NCI-H2107 (cell line): ENCODE measurements at places on chromosomes 13 and 19.

- no peak for DNase-seq
These were observed 568.5 kb downstream of the SLITRK6 start for GRCh38 chr13:85230691-85231093.

- no peak for DNase-seq
These were observed 139.9 kb downstream of the ZAR1L start for GRCh38 chr13:32175307-32175706.

DNA sequence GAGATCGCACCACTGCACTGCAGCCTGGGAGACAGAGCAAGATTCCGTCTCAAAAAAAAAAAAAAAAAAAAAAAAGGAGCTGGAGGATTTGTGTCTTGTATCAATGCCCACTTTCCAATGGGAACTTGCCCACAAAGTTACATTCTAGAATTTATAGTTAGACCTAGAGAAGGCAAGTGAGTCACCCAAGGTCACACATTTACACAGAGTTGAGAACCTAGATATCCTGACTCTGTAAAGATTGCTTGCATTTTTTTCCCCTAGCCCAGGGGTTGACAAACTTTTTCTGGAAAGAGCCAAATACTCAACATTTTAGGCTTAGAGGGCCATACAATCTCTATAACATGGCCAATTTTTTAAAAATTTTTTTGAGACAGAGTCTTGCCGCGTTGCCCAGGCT is 7.7 kb upstream of the BRD4 start:
- no peak for DNase-seq

DNA sequence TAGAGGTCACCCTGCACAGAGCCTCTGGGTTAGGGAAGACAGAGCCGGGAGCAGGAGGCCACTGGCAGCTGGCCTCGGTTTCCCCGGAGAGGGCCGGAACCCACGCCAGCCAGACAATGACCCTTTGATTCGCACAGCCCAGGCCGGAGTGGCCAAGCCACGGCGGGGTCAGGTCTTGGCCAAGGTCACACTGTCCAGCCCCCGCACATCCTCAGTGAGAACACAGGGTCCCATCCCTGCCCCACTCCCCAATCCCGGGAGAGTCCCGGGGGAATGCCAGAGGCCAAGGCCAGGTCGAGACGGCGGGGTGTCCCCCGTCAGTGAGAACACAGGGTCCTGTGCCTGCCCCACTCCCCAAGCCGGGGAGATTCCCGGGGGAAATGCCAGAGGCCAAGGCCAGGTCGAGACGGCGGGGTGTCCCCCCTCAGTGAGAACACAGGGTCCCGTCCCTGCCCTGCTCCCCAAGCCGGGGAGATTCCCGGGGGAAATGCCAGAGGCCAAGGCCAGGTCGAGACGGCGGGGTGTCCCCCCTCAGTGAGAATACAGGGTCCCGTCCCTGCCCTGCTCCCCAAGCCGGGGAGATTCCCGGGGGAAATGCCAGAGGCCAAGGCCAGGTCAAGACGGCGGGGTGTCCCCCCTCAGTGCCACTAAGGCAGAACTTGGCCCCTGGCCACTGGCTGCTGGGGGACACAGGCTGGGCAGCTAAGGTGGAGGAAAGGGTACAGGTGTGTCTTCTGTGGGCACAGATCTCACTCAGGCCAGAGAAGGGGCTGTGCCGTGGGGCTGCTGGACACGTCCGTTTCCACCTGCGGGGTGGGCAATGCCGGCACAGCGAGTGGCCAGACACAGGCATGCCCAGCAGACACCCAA is 1.7 kb upstream of the FSTL3 start:
- no peak for DNase-seq

- no peak for DNase-seq
These were observed 20.8 kb downstream of the ZNF283 start for GRCh38 chr19:43847884-43848283.

DNA sequence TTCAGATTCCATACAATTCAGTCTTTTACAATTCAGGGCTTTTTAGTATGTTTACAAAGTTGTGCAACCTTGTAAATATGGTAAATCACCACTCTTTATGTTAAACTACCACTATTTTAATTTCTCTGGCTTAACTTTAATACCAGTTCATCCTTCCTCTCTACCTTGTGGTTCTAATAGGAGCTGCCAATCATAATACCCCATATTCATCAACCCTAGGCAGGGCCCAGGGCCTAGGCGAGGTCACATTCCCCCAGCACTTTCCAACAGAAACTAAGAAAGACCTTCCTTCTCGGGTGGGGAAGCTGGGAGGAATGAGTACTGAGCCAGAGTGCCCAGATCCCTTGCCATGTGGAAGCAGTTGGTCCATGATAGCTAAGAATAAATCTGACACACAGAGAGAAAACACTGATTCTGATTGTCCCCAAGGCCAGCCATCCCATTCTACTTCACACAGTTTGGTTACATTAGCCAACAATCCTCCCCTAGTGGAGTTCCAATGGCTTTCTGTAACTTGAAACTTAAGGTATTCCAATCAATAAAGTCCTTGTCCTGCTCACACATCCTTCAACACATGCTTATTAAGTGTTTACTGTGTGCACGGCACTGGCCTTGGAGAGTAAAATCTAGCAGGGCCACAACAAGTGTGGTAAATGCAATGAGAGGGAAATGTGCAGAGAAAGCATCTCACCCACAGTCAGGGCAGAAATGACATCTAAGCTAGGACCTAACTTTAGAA is 76.8 kb downstream of the NUFIP1 start:
- DNase-seq, result no peak

- DNase-seq, result no peak
These were observed 350.1 kb downstream of the PCDH9 start for GRCh38 chr13:66879988-66880387.

GRCh38 chr13:36815062-36815461 is 4.0 kb upstream of the RFXAP start:
- DNase-seq, result no peak

DNA sequence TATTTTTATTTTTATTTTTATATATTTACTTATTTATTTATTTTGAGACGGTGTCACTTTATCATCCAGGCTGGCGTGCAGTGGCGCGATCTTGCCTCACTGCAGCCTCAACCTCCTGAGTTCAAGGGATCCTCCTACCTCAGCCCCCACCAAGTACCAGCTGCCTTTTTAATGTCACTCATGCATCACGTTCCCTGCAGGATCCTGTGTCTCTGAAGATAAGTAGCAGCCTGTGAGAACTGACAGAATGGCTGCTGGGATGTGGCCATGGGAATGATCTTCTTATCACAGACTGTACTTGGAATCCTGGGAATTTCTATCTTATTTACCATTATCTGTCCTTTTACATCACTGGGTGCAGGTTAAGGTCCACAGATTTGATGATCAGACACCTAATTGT is 9.2 kb upstream of the ZNF761 start:
- DNase-seq, result no peak

DNA sequence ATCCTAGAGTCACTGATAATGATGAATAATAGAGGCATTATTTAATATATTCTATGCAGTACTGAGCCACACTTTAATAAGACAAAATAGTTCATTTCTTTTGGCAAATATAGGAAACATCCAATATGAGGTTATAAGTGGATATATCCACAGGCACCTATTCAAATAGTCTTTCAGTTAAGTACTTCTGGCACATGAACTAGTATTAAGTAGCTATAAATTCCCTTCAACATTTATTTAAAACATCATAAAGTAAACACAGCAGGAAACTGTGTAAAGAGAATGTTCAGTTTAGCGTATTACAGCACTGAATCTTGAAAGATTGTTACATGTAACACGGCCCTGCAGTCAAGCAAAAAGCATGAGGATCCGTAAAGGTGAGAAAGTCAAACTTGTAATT is 463.3 kb upstream of the KLF12 start:
- DNase-seq, result no peak

DNA sequence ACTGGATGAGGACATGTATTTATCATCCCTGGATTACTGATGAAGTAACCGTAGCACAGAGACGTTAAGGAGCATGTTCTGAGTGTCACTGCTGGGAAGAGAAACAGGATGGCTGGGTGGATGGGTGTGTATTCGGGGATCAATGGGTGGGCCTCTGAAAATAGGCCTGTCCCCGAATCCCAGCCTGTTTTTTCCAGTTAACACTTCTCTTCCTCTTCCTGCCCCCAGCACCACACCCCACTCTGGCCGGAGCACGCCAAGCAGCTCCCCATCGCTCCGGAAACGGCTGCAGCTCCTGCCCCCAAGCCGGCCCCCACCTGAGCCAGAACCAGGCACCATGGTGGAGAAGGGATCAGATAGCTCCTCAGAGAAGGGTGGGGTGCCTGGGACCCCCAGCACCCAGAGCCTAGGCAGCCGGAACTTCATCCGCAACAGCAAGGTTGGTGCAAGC is 8.8 kb downstream of the GRAMD1A start:
- DNase-seq, result no peak

DNA sequence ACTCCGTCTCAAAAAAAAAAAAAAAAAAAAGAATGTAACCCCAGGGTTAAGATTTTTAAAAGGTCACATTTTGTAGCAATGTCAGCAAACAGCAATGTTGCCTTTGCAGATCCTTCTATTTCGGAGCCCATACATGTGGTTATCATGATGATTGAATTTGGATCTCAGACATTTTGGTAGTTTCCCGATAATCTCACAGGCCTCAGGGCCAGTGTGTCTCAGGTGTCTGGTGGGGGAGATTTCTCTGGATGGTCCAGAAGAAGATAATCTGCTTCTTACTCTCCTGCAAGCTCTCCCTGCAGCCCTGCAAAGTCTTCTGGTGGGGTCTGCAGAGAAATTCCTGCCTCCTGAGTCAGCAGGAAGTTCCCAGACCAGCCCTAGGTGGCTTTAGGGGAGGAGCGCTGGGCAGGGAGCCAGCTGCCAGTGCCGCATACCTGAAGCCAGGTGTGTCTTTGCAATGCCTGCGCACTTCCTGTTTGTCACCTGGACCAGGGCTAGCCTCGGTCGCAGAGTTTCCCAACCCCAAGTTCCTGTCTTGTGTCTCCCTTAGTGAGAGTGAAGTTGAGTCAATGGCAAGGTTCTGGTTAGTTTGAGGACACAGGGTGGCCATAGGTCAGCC is 1.4 kb downstream of the SH2D3A start:
- DNase-seq, result no peak

DNA sequence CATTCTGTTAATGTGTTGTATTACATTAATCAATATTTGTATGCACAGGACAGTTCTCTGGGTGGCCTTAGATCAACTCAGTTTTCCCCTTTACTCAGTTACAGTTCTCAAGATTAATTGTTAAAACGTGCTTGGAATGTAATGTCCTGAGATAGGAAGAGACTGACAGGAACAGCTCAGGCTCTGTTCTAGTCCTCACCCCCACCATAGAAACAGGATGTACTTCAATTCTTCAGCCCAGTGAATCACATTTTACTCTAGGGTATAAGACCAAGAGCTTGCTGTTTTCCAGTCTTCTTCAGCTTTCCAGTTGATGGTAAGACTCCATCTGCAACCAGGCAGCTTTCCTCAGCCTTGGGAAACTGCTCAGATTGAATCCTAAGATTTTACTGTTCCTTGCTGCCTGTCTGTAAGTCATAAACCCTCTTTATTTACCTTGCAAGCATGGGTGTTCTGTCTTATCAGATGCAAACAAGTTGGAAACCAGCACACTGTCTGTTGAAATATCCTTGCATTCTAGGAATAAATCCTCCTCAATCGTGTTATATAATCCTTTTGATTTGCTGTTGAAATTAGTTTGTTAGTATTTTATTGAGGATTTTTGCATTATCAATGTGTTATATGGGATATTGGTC is 836.9 kb upstream of the PCDH9 start:
- DNase-seq, result no peak

- no peak for DNase-seq
These were observed 249.1 kb downstream of the FGF14 start for GRCh38 chr13:102152790-102153189.

- DNase-seq, result peak; percentile 51
These were observed 39.8 kb upstream of the MCF2L start for GRCh38 chr13:112928972-112929782.

GRCh38 chr13:39463611-39464010 is 139.4 kb downstream of the LHFPL6 start:
- DNase-seq, result no peak

- no peak for DNase-seq
These were observed 361.2 kb downstream of the SUCLA2 start for GRCh38 chr13:47639738-47640447.

GRCh38 chr13:59492030-59492636 is 671.6 kb downstream of the DIAPH3 start:
- DNase-seq, result no peak

DNA sequence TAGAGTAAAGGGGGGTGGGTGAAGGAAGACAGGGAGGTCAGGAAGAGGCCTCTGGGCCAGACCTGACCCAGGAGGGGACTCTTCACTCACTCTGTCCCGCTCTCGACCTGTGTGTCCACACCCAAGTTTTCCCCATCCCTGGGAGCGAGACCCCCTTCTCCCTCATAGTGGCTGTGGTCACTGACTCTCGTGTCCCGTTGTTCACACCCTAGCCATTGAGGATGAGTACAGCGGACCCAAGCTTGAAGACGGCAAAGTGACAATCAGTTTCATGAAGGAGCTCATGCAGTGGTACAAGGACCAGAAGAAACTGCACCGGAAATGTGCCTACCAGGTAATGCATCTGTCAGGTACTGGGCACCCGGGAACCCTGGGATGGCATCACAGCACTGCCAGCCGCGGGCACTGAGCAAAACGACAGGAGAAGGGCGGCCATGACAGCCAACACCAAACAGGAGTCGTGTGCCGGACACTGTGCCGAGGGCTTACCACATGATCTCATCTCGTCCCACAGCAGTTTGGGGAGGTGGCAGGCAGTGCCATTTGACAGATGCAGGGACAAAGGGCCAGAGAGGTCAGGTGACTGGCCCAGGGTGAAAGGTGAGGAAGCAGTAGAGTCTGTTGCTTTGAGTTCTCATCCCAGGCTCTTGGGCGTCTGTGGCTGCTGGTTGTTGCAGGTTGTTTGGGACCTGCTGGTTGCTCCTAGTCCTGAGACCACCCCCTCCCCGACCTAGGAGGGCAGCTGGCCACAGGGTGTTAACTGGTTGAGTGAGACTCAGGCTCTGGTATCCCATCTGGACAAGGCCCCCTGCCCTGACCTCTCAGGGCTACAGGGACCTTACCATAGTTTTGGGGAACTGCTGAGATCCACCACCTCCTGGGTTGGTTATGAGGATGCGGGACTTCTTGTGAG is 29.6 kb downstream of the PPP5C start:
- no peak for DNase-seq

- no peak for DNase-seq
These were observed 59.5 kb upstream of the SLITRK1 start for GRCh38 chr13:83941701-83942335.

- DNase-seq, result no peak
These were observed 22.4 kb upstream of the MATK start for GRCh38 chr19:3808420-3809143.

- no peak for DNase-seq
These were observed 756.1 kb downstream of the UQCRFS1 start for GRCh38 chr19:28456708-28457320.
